ENCODE measurements at places on chromosomes 6 and 20.
A peak's percentile ranks its signal among the peaks of the same experiment; 100 is the strongest.

GRCh38 chr6:137863091-137863797, 3.8 kb upstream of the TNFAIP3 start:
- H3K27me3 ChIP-seq: no peaks in the 10 kb centered on the region
- H3K4me3 ChIP-seq: no peak overlapping the region
- peaks cover 6% of the 10 kb centered on the region for H3K4me1 ChIP-seq
- H3K27ac ChIP-seq: no peak overlapping the region
- peaks cover 7% of the 10 kb centered on the region for H3K36me3 ChIP-seq

DNA sequence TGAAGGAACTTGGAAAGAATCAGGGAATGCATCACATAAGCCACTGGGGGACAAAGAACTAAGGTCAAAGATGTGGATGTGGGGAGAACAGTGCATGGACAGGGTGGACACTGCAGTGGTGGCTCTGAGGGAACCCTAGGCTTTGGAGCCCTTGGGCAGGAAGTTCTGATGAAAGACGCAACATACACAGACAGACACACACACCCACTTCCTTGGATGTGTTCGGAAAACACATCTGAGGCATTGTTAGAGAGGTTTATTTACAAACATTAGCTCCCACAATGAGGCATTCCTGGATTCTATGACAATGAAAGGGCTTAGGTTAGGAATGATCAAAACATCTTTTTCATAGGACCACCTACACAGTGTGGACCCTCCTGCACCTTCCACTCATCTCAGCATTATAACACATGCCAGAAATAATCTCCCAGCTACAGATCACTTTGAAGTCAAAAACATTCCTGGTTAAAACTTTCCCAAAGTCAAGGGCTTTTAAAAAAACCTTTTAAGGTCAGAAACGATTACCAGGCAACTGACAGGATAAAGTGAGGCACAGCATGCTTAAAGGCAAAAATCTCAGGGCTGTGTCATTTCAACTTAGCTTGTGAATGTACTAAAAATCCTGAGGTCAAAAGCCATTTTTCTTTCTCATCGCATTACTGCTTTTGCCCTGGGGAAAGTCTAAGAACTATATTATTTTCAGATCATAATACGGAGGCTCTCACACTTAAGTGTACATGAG, 6.4 kb upstream of the METTL24 start:
- no peak for DNase-seq
- no peaks in the 10 kb centered on the region for H3K4me1 ChIP-seq
- no peak overlapping the region for H3K4me3 ChIP-seq
- no peak overlapping the region for H3K27ac ChIP-seq

DNA sequence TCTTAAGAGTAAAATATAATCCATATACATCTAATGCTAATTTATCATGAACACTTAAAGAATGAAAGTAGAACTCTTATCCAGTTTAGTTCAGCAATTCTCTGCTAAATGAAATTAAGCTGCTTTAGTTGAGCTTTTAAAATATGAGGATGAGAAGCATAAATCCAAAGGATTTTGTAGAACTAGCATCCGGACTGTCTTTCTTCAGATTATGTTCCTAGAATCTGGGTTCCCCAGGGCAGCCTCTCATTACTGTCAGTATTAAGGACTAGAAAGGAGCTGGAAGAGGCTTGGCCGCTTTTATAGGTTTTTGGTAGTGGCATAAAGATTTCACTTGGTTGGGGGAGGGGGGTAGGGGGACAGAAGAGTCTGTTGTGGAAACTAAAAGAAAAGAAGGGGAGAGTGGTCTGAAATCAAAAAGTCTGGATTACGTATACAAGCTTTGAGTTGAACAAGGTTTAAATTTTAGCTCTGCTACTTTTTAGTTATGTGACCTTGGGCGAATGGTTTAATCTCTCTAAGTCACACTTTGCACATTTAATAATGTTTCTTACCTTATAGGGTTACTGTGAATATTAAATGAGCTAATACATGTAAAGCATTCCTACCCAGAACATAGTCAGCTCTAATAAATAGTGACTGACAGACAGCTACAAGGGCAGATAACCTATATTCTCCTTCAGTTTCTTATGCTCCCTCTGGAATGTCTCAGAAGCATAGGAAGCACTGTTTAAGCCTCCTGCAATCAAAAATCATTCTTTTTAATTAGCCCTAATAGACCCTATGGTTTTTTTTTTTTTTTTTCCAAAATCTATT, 3.7 kb downstream of the SGK1 start:
- no peaks in the 10 kb centered on the region for H3K27me3 ChIP-seq
- no peak overlapping the region for H3K27ac ChIP-seq
- no peak for DNase-seq
- no peak overlapping the region for H3K4me3 ChIP-seq

- H3K27me3 ChIP-seq: no peaks in the 10 kb centered on the region
- H3K36me3 ChIP-seq: no peaks in the 10 kb centered on the region
- H3K4me3 ChIP-seq: no peak overlapping the region
- H3K4me1 ChIP-seq: no peaks in the 10 kb centered on the region
These were observed 58.5 kb downstream of the GRM1 start for GRCh38 chr6:146087386-146087785.

DNA sequence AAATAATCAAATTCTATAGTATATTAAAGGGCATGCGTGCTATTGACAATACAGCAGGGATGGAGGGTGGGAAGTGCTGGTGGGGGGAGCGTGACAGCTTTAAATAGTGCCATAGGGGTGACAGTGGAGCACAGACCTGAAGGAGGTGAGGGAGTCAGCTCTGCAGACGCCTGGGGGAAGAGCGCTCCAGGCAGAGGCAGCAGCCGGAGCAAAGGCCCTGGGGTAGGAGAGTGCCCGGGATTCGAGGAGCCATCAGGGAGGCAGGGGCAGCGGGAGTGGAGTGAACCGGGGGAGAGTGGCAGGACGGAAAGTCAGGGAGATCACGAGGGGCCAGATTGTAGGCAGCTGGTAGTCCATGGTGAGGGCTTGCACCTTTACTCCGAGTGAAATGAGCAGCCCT, 78.4 kb upstream of the CCDC167 start:
- H3K4me1 ChIP-seq: no peaks in the 10 kb centered on the region
- H3K27me3 ChIP-seq: no peaks in the 10 kb centered on the region
- H3K36me3 ChIP-seq: no peaks in the 10 kb centered on the region
- no peak overlapping the region for H3K4me3 ChIP-seq

DNA sequence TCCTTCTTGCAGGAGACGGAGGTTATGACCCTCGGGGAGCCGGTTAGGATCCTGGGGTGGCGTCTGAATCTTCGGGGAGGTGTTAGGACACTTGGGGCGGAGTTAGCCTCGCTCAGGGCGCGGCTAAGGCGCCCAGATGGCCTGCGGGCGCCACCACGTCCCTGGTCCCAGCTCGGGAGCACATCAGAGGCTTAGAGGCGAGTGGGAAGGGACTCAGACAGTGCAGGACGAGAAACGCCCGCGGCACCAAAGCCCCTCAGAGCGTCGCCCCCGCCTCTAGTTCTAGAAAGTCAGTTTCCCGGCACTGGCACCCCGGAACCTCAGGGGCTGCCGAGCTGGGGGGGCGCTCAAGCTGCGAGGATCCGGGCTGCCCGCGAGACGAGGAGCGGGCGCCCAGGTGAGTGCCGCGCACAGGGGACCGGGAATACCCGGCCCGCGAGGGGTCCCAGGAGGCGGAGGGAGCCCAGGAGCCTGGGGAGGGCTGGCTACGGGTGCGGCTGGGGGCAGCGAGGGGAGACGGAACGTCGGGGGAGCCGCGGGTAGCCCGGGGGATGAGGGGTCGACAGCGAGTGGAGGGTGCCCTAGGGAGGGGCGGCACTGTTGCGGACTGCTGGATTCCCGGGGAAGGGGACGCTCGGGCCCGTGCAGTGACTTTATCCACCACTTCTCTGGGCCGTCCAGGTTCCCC, at the start of gene HCK:
HCK (plus strand) TSS at position 153 of the 688 bp plus-strand sequence.
- DNase-seq: no peak
- H3K27ac ChIP-seq: no peak within 1 kb of the TSS
- peaks cover 22% of the 10 kb centered on the region for H3K4me1 ChIP-seq
- peaks cover 37% of the 10 kb centered on the region for H3K27me3 ChIP-seq
- H3K36me3 ChIP-seq: no peaks in the 10 kb centered on the region

- no peak for DNase-seq
- no peaks in the 10 kb centered on the region for H3K27me3 ChIP-seq
- no peak overlapping the region for H3K27ac ChIP-seq
- H3K4me3 ChIP-seq: no peak overlapping the region
- H3K36me3 ChIP-seq: peaks cover 40% of the 10 kb centered on the region
These were observed 26.0 kb downstream of the TBC1D7 start for GRCh38 chr6:13302291-13302690.

GRCh38 chr6:149186873-149187272, 130.6 kb upstream of the TAB2 start:
- no peak overlapping the region for H3K4me3 ChIP-seq
- no peaks in the 10 kb centered on the region for H3K36me3 ChIP-seq
- H3K27me3 ChIP-seq: no peaks in the 10 kb centered on the region
- H3K27ac ChIP-seq: no peak overlapping the region
- H3K4me1 ChIP-seq: peaks cover 2% of the 10 kb centered on the region

GRCh38 chr6:111737065-111737521, 131.4 kb upstream of the TRAF3IP2 start:
- H3K27me3 ChIP-seq: no peaks in the 10 kb centered on the region
- no peak for DNase-seq
- H3K27ac ChIP-seq: peak overlapping the region; percentile 28
- peaks cover 30% of the 10 kb centered on the region for H3K36me3 ChIP-seq
- no peak overlapping the region for H3K4me3 ChIP-seq

DNA sequence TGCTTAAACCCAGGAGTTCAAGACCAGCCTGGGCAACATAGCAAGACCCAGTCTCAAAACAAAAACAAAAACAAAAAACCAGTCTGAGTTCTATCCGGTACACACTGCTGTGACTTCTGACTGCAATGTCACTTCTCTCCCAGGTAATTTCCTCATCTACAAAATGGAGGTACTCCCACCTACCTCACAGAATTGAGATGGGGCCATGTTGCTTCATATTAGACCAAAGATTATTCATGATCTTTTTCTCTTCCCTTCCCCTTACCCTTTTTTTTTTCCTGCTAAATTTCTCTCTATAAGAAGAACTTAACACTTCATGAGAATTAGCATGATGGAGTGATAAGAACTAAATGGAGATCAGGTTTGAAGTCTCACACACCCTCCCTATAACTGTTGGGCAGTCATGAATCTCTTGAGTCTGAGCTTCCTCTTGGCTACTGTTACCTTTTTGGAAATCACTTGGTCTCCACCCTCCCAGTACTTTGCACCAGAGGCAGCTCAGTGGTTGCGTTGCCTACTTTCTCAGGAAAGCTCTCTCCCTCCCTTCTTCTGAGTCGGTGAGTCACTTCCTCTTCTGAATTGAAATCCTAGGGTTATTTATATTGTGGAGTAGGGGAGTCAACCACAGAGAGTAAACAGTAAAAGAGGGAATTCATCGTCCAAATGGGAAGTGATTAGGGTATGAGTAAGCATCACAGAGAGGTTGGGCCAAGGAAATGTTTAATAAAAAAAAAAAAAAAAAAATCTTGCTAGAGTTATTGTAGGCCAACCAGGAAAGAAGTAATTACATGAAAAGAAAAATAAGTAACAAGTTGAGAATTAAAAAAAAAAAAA, 59.9 kb upstream of the MAP7 start:
- H3K27me3 ChIP-seq: no peaks in the 10 kb centered on the region
- no peak overlapping the region for H3K27ac ChIP-seq
- no peak for DNase-seq
- H3K4me1 ChIP-seq: no peaks in the 10 kb centered on the region

- no peak overlapping the region for H3K4me3 ChIP-seq
- H3K27me3 ChIP-seq: no peaks in the 10 kb centered on the region
- H3K27ac ChIP-seq: no peak overlapping the region
- no peaks in the 10 kb centered on the region for H3K4me1 ChIP-seq
- no peak for DNase-seq
- no peaks in the 10 kb centered on the region for H3K36me3 ChIP-seq
These were observed 3.5 kb upstream of the CCN6 start for GRCh38 chr6:112050429-112050828.

GRCh38 chr6:83709748-83710050, 798 bp upstream of the SNAP91 start:
- H3K36me3 ChIP-seq: no peaks in the 10 kb centered on the region
- H3K27me3 ChIP-seq: peaks cover 7% of the 10 kb centered on the region
- H3K27ac ChIP-seq: no peak overlapping the region
- no peak for DNase-seq
- no peak overlapping the region for H3K4me3 ChIP-seq
- no peaks in the 10 kb centered on the region for H3K4me1 ChIP-seq

- no peaks in the 10 kb centered on the region for H3K27me3 ChIP-seq
- no peak overlapping the region for H3K27ac ChIP-seq
- no peak overlapping the region for H3K4me3 ChIP-seq
These were observed 46.6 kb downstream of the CDH22 start for GRCh38 chr20:46261456-46262253.

- H3K36me3 ChIP-seq: no peaks in the 10 kb centered on the region
- H3K4me1 ChIP-seq: no peaks in the 10 kb centered on the region
- no peak for DNase-seq
- H3K27ac ChIP-seq: no peak overlapping the region
These were observed 148.2 kb downstream of the TRMT11 start for GRCh38 chr6:126134491-126134890.

DNA sequence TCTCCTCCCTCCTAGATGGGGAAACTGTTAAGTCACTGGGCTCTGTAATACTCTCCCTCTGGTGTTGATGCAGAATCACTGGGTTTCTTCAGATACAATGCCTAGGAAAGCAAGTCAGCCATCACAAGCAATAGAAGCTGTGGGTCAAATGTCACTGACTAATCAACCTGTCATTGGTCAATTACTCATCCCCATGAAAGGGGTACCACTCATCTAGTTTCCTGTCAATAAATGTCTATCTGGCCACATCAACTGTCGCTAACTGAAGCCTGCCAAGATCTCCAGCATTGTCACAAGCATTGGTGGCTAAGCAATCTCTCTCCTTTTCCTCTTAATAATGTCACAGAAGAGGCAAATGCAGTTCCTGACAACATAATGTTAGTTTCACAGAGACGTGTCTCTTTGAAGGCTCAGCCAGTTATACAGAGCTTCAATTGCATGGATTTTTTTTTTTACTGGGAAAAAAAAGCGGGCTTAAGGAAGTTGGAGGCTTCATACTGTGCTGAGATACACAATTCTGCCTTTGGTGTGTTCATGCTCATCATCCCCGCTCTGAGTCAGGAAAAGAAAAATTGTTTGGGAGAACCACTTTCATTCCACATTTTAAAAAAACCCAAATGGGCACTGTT, 355.9 kb downstream of the BTBD9 start:
- H3K27me3 ChIP-seq: no peaks in the 10 kb centered on the region
- no peak overlapping the region for H3K27ac ChIP-seq
- no peak for DNase-seq
- H3K4me1 ChIP-seq: no peaks in the 10 kb centered on the region
- H3K36me3 ChIP-seq: peaks cover 8% of the 10 kb centered on the region

GRCh38 chr20:14698125-14698524, 360.7 kb upstream of the FLRT3 start:
- no peaks in the 10 kb centered on the region for H3K36me3 ChIP-seq
- no peak overlapping the region for H3K27ac ChIP-seq
- no peak overlapping the region for H3K4me3 ChIP-seq
- no peaks in the 10 kb centered on the region for H3K4me1 ChIP-seq
- H3K27me3 ChIP-seq: no peaks in the 10 kb centered on the region

- H3K36me3 ChIP-seq: no peaks in the 10 kb centered on the region
- no peak overlapping the region for H3K4me3 ChIP-seq
- no peaks in the 10 kb centered on the region for H3K4me1 ChIP-seq
- peaks cover 30% of the 10 kb centered on the region for H3K27me3 ChIP-seq
- H3K27ac ChIP-seq: no peak overlapping the region
- DNase-seq: no peak
These were observed 13.1 kb upstream of the LIN28B start for GRCh38 chr6:104943781-104944180.

- no peaks in the 10 kb centered on the region for H3K27me3 ChIP-seq
- peaks cover 30% of the 10 kb centered on the region for H3K36me3 ChIP-seq
- no peaks in the 10 kb centered on the region for H3K4me1 ChIP-seq
- no peak for DNase-seq
- H3K4me3 ChIP-seq: no peak overlapping the region
These were observed 134.0 kb downstream of the DTNBP1 start for GRCh38 chr6:15528870-15529269.
